Left cardiac atrium (tissue), 4 donors: ENCODE measurements at places on chromosomes 1 and 21. TPM values are rescaled to one million over a fixed set of nuclear protein-coding genes. Genes with fewer than 3 reads are reported as not detected.

The C1orf87 gene
- total RNA-seq: not detected

The B3GALT5 gene
- 0.06 TPM for total RNA-seq

The NRAS gene
- 17.4 TPM for total RNA-seq

The IL10 gene
- 5.1 TPM for total RNA-seq

The FALEC gene
- total RNA-seq: not detected

The CELA2B gene
- total RNA-seq: not detected

The TAF12 gene
- 15.6 TPM for total RNA-seq

The S100A10 gene
- 313 TPM for total RNA-seq

GRCh38 chr1:208219098-208219658 is 25.0 kb downstream of the PLXNA2 start:
- no peak for DNase-seq

- no peak for DNase-seq
These were observed at the start of gene MIXL1 for GRCh38 chr1:226223157-226223785. TSS of gene MIXL1 (plus strand) at chr1:226223664. CDS start at chr1:226223682, 18 bp downstream.

DNA sequence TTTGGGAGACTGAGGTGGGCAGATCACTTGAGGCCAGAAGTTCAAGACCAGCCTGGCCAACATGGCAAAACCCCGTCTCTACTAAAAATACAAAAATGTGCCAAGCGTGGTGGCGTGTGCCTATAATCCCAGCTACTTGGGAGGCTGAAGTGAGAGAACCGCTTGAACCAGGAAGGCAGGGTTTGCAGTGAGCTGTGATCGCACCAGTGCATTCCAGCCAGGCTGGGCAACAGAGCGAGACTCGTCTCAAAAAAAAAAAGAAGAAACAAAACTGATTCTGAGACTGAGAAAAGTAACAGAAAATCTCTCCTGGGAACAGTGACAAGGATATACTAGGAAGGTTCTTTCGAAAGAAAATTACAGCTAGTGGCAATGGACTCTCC is 20.9 kb downstream of the USP48 start:
- DNase-seq: no peak

DNA sequence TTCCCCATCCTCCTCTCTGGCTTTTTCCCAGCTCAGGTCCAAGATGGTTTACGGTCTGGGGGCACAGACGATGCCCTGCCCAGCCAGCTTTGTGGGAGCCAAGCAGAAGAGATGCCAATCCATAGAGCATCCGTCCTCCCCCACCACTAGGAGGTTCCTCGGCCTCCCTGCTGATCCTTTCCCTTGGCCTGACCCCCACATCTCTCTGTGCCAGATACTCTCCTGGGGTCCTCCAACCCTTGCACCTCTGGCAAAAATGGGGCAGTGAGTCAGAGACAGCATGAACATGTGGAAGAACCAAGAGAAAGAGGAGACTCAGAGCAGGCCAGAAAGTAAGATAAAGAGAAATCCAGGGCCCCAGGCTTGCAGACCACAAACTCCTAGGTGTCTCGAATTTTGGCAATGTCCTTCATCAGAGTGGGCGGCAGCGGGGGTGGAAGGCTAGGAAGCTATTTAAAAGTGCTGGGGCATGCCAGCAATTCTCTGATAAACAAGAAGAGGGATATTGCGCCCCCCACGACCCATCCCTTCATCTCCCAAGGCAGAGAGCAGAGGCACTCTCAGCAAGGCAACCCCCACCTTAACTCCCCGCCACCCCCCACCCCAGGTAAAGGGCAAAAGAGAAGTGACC is 11.4 kb downstream of the BLACAT1 start:
- DNase-seq: no peak

- no peak for DNase-seq
These were observed 116.9 kb downstream of the DUSP10 start for GRCh38 chr1:221625026-221625425.

DNA sequence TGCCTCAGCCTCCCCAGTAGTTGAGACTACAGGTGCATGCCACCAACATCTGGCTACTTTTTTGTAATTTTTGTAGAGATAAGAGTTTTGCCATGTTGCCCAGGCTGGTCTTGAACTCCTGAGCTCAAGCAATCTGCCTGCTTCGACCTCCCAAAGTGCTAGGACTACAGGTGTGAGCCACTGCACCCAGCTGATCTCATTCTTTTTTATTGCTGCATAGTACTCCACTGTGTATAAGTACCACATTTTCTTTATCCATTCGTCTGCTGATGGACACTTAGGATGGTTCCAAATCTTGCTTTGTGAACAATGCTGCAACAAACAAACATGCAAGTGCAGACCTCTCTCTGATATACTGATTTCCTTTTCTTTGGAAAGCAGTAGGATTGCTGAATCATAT is 59.5 kb downstream of the UROD start:
- DNase-seq: no peak

- peak; percentile 22 for DNase-seq
These were observed 14.9 kb upstream of the PAQR7 start for GRCh38 chr1:25890239-25891034.

DNA sequence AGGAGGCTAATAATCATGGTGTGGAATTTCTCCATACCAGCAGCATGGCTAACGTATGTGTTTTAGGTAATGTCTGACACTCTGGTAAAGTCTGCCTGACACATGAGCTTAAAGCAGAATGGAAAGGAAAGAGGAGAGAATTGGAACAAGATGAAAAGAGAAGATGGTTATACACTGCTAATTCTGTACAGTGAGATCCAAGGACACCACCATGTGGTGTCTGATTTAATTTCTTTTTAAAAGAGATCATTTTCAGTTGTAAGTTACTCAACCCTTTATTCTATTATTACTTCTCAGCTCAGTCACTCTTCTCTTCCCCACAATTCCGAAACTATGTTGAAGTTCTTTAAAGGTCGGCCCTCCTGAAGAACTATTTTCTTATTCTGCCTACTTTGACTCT is 15.6 kb downstream of the PRKAB2 start:
- DNase-seq: no peak

GRCh38 chr1:217747156-217747769 is 116.1 kb downstream of the SPATA17 start:
- no peak for DNase-seq

DNA sequence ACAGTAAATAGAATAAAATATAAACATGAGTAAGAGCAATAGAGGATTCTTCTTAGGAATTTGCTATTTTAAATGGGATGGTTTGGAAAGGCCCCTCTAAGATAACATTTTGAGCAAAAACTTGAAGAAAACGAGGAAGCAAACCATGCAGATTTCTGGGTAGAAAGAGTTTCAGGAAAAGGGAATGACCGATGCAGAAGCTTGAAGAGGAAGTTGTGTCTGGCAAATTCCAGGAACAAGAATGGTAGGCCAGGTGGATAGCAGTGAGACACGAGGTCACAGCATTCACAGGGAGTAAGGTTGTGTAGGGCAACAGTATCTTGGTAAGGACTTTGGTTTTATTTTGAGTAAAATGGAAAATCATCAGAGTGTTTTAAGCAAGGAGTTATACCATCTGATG is 108.9 kb downstream of the PEX14 start:
- DNase-seq: no peak

DNA sequence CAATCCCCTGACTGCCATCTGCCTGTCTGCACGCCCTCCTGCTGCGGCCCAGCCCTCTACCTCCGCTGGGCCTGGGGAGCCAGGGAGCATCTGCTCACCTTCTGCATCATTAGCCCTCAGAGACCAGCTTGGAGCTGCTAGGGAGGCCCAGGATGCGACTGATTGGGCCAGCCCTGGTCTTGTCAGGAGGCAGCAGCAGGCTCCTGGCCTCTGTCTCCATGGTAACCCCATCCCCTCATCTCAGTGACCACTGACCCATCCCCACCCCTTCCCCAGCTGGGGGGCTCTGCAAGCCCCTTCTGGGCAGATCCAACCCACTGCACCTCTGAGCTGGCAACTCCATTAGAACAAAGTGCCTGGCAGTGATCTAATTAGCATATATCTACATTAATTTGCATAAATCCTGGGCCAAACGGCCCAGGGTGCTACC is 37.7 kb downstream of the NKAIN1 start:
- DNase-seq: no peak

DNA sequence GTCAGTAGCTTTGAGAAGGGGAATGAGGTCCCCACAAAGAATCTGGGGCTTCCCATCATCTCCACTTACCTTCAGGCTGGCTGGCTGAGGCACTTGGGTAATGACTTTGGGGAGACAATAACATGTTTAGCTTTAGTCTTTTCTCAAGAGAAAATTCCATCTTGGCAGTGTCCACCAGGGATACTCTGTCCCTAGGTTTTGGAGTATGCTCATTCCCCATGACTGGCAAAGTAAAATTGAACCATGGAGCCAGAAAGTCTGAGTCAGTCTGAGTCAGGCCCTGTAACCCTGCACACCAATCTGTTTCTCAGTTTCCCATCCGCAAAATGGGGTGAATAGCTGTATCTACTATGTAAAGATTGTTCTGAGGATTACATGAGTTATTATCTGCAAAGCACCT is 28.2 kb downstream of the RUNX1 start:
- DNase-seq: no peak

GRCh38 chr1:151596166-151596953 is 15.5 kb upstream of the SNX27 start:
- no peak for DNase-seq
